Activated effector memory CD4-positive, alpha-beta T cell treated with anti-CD3 and anti-CD28 coated beads, Interleukin-2, amount 50 U/mL, for 16 hours (primary cell): ENCODE measurements at places on chromosomes 12 and 14.

GRCh38 chr14:103428723-103429556, 43.7 kb downstream of the MARK3 start:
- no peak for DNase-seq

- no peak for DNase-seq
Observed at GRCh38 chr14:93090826-93091555, 24.7 kb downstream of the ITPK1 start.

GRCh38 chr12:96652870-96653269, 163.5 kb downstream of the CFAP54 start:
- DNase-seq, result no peak

- no peak for DNase-seq
Observed at GRCh38 chr14:63178912-63179311, 25.3 kb upstream of the RHOJ start.

GRCh38 chr12:64186789-64187188, 35.3 kb downstream of the KICS2 start:
- no peak for DNase-seq
